Stimulated activated CD8-positive, alpha-beta memory T cell treated with anti-CD3 and anti-CD28 coated beads, Interleukin-15, amount 100 ng/mL, for 24 hours (primary cell): ENCODE measurements at places on chromosomes 12 and 14.

GRCh38 chr12:51855586-51856428 lies 7.3 kb upstream of the FIGNL2 start:
- DNase-seq, result no peak

GRCh38 chr14:89348722-89349121 lies 68.3 kb downstream of the FOXN3 start:
- no peak for DNase-seq

- no peak for DNase-seq
These were observed 8.5 kb downstream of the CTDSP2 start for GRCh38 chr12:57837864-57838562.

DNA sequence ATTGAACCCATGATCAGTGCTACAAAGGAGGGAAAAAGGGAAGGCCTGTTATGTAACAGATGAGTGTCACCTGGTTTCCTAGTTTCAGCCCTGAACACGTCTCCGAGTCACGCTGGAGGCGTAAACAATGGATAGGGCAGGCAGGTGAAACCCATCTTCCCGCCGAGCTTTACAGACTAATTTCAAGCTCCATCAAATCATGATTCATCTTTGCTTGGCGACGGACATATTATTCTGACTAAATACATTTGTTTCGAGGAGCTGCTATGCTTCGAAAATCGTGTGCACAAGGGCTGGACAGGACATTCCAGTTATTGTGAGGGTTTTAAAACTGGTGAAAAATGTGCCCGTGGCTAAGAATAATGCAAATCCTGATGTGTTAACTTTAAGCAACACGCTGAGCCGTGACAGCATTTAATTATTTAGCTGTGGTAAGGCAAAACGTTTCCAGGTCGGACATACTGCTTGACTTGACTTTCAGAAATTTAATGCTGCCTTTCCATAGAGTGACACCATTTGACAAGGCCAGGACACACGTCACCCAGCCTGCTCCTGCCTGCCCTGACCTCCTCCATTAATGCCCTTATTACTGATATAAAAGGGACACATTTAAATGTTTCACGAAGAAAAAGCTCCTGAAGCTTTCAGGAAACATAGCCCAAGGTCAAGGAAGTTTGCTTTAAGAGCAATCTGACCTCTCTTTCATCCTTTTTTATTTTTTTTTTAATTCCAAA lies 1203.5 kb upstream of the TMEM132C start:
- no peak for DNase-seq

GRCh38 chr14:101730626-101731186 lies 30.8 kb upstream of the PPP2R5C start:
- DNase-seq, result no peak

DNA sequence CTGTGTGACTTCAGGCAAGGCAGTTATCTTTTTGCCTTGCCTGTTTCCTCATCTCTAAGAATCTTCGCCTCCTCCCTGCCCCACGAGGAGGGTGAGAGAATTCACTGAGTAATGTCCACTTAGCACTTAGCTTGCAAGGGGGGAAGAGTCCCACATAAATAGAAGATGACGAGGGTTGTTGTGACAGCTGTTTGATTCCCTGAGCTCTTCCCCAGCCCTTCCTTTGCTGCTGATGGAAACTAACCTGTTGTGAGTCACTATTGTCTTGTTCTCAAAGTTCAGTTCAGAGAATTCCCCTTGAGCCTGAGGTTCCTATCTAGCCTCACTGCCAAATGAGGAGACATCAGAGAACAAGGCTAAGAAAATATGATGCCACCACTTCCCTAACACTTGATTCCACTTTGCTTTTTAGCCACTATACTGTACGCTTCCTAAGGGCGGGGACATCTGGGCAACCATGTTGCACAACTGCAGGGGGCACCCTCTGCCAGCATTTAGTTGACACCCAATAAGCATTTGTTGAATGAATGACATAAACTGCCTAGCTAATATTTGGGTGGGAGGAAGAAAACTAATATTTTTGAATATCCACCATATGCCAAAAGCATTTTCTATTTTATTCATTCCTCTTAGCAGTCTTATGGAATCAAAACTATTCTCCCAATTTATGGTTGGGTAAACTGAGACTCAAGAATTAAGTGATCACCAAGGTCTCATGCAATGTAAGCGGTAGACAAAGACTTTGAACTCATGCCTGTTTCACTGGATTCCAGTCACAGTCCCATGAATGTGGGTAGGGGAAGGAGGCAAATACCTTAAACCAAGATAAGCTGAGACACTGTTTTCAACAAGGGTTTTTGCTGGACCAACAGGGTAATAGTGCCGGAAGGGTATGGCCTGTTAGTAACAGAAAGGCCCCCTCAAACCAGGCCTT lies 77.6 kb downstream of the ZFP36L1 start:
- DNase-seq, result no peak

DNA sequence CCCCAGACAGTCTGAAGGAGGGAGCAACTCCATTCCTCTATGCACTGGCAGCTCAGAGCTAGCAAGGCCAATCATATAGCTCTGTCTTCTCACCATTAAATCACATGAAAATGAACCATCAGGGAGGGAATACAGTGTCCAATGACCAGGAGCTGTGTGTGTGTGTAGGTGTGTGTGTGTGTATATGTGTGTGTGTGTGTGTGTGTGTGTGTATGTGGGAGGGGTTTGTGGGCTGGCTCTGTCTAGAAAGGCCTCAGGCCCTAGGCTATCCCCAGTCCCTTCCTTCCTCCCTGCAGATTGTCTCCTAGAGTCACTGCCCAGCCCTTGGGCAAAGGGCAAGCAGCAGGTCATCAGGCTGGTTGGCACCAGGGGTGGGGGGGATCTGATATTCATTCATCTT lies 5.7 kb upstream of the SUSD6 start:
- no peak for DNase-seq

GRCh38 chr12:121713257-121713777 lies 765 bp downstream of the TMEM120B start:
- DNase-seq, result no peak

GRCh38 chr14:89397569-89398230 lies 19.3 kb downstream of the FOXN3 start:
- no peak for DNase-seq

- DNase-seq, result no peak
These were observed 4.2 kb downstream of the CALM1 start for GRCh38 chr14:90400904-90401561.
